ENCODE measurements at places on chromosomes 7 and 10.

- no peak for DNase-seq
Measured at GRCh38 chr10:111175787-111176186, 99.0 kb downstream of the ADRA2A start.

DNA sequence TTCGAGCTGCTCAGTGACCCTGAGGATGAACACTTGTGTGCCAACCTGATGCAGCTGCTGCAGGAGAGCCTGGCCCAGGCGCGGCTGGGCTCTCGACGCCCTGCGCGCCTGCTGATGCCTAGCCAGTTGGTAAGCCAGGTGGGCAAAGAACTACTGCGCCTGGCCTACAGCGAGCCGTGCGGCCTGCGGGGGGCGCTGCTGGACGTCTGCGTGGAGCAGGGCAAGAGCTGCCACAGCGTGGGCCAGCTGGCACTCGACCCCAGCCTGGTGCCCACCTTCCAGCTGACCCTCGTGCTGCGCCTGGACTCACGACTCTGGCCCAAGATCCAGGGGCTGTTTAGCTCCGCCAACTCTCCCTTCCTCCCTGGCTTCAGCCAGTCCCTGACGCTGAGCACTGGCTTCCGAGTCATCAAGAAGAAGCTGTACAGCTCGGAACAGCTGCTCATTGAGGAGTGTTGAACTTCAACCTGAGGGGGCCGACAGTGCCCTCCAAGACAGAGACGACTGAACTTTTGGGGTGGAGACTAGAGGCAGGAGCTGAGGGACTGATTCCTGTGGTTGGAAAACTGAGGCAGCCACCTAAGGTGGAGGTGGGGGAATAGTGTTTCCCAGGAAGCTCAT, 1.1 kb downstream of the DDIT4 start:
- DNase-seq: peak; percentile 72

GRCh38 chr7:4606797-4607196, 75.3 kb upstream of the FOXK1 start:
- no peak for DNase-seq

- no peak for DNase-seq
Measured at GRCh38 chr7:139993169-139993568, 69.6 kb downstream of the PARP12 start.

DNA sequence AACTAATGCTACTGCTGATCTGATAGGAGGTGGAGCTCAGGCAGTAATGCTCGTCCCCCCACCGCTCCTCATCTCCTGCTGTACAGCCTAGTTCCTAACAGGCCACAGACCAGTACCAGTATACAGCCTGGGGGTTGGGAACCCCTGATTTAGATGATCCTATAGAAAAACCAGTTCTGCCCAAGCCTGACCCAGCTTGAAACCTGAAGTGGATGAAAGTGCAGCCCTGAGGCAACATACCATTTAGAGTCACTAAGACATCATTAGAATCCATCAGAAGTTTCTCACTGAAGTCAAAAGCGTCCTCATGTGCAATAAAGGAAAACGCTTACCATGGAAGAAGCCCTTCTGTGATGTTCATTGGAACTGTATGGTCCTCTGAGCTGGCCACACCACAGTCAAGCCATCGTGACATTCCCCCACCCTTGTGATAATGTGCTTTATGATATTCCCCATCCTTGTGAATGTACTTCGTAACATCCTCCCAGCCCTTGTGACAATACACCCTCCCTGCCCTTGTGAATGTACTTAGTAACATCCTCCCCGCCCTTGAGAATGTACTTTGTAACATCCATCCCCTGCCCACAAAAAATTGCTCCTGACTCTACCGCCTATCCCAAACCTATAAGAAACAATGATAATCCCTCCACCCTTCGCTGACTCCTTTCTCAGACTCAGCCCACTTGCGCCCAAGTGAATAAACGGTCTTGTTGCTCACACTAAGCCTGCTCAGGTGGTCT, 65.9 kb upstream of the HECTD2 start:
- DNase-seq: no peak

GRCh38 chr7:38452681-38453108, 178.5 kb downstream of the AMPH start:
- DNase-seq: no peak

DNA sequence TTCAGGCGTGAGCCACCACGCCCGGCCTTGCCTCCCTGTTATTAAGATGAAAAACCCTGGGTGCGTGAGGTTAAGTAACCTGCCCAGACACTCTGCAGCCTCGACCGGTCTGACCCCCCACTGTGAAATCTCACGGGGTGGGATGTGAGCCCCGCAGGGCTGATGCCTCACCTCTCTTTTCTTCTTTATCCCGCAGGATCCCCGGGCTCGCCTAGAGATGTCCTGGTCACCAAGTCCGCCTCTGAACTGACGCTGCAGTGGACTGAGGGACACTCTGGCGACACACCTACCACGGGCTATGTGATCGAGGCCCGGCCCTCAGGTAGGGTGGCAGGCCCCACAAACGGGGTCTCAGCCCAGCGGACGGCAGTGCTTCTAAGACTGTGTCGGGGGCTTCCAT, 461.1 kb upstream of the FOXK1 start:
- DNase-seq: no peak

DNA sequence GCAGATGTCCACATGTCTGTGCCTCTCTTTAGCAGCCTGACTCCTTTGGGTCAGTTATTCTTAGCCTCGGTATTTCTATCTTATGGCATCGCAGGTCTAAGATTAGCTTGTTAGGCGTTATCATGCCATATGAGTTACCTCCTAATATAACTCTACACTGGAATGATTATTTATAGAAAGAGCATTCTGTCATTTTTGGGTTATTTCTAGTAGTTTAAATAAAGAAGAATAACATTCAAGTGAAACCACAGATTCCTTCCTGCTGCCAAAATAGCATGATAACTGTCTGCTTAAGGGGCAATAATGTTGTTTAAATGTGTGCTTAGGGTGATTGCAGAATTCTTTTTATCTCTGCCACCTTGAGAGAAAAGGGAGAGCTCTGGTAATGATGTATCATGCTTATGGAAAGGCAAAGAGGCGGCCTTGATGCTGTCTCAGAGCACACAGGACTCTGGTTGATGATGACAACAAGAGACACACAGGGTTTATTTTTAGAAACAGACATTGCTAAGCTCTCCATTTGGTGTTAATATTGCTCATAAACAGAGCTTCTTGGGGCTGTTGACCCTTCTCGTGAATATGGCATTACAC, 10.4 kb downstream of the HDAC9 start:
- DNase-seq: no peak

All from T-helper 2 cell treated with Interferon-gamma antibody and Interleukin-4, amounts not matched to agents 5 μg/mL and 100 μg/mL, for 36 hours (primary cell).